Psoas muscle (tissue), 8 donors: ENCODE measurements at places on chromosomes 11 and 22. TPM values are rescaled to one million over a fixed set of nuclear protein-coding genes. Genes with fewer than 3 reads are reported as not detected.
A peak's percentile ranks its signal among the peaks of the same experiment; 100 is the strongest.

SLC25A17 gene
- polyA plus RNA-seq: 16.3 TPM

EIF3M gene
- polyA plus RNA-seq: 295 TPM

DNA sequence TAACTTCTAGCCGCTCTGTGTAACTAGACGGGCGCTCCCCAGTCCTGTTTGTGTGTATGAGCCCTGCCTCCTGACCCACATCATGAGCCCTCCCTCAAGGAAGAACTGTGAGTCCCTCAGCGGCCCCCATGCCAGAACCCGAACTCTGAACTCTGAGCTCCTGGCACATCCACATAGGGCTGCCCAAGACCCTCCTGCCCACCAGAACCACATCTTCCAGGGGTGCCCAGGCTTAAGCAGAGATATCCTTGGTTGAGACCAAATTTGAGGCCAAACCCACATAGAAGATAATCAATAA lies 3.0 kb downstream of the TRIM29 start:
- DNase-seq: no peak

GRCh38 chr11:66546966-66547661 lies 411 bp downstream of the ACTN3 start:
- DNase-seq: no peak

- DNase-seq: no peak
These were observed 34.4 kb downstream of the BRD1 start for GRCh38 chr22:49793296-49793695.

GRCh38 chr11:70497536-70498075 lies 99.3 kb downstream of the CTTN start:
- DNase-seq: peak; percentile 28

DNA sequence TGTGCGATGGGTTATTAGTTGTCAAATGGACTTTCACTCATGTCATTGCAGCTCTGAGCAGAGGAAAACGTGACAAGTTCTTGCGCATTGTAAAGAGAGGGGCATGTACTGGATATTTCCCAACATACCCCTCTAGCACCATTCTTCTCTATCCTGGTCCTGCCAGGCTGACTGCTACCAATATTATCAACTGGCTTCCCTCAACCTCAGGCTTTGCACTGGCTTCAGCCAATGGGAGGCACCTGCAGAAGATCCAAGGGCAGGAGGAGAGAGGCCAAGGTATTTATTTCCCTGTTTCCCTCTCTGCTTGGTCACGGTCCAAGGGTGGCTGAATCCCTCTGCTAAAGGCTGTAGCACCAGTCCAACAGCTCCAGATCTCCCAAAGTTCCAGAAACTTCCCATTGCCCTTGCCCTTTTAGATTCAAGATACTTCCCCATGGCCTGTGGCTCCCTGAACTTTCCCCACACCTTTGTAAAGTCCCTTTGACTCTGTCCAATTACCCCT lies 175.6 kb upstream of the NECTIN1 start:
- no peak for DNase-seq

JAM3 gene
- 5.8 TPM for polyA plus RNA-seq

TMA7B gene
- polyA plus RNA-seq: not detected

GRCh38 chr11:32895471-32895870 lies 2.9 kb downstream of the QSER1 start:
- DNase-seq: no peak

GRCh38 chr22:42906605-42907348 lies 49.7 kb upstream of the ARFGAP3 start:
- peak; percentile 88 for DNase-seq

GRCh38 chr22:31210556-31211421 lies 1.3 kb upstream of the LIMK2 start:
- DNase-seq: no peak

IFTAP gene
- 58.7 TPM for polyA plus RNA-seq

GRCh38 chr11:32103941-32104340 lies 13.1 kb downstream of the RCN1 start:
- no peak for DNase-seq
